ENCODE measurements at places on chromosomes 16 and 17.

GRCh38 chr17:76278268-76278908, 13.2 kb downstream of the UBALD2 start:
- DNase-seq = no peak

DNA sequence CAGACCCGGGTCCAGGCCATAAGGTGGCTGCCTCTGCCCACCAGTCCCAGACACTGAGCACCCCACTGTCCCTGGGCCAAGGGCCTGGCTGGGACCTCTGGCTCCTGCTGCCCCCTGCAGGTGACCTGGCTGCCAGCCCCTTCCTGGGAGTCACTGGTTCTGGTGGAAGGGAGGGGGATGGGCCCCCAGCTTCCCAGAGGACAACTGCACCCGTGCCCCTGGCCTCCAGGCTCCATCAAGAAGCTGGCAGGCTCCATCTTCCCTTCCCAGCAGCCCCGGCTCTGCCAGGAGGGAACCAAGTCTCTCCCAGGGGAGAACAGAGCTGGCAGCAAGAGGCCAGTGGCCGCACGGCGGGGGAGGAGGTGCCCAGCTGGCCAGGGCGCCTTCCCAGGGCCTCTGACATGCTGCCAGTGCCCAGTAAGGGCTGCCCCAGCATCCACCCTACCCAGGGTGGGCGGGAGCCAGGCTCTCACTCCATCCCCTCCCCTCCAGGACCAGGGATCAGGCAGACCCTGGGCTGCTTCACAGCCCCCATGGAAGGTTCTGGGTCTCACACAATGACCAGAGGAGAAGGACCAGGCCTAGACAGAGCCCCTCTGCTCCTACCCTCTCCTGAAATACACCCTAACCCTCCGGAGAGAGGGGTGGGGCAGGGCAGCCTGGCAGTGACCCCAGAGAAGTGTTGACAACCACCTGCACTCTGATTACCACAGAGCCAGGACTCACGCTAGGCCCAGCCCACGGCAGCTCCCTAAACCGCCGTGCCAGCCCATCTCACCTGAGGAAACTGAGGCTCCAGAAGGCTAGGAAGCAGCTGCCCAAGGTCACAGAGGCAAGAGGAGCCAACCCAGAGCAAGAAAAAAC, 3.6 kb downstream of the CLUH start:
- no peak for DNase-seq

DNA sequence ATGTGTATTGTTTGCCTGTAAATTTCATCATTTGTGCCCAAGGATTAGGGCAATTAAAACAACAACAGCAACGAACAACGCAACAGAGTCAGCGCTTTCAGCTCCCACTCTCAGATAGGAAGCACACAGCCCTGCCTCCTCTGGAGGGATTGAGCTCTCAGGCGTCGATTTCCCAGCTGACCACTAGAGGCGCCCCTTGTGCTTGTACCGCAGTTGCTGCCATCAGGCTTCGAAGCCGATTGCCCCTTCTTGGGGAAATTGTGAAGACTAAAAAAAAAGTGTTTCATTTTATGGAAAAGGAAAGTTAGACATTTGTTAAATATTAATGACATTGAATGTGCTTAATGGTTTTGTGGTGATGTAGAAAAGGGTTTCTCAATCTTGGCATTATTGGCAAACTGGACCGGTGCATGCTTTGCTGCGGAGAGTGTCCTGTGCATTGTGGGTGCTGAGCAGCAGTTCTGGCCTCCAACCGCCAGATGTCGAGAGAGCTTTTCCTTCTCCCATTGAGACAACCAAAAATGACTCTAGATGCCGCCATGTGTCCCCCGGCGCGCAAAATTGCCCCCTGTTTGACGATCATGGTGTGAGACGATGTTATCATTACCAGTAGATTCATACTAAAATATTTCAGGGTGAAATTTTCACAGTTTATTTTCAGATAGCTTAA, 650.4 kb upstream of the RBFOX1 start:
- no peak for DNase-seq

GRCh38 chr16:1119766-1120576, 23.9 kb upstream of the C1QTNF8 start:
- DNase-seq = no peak

DNA sequence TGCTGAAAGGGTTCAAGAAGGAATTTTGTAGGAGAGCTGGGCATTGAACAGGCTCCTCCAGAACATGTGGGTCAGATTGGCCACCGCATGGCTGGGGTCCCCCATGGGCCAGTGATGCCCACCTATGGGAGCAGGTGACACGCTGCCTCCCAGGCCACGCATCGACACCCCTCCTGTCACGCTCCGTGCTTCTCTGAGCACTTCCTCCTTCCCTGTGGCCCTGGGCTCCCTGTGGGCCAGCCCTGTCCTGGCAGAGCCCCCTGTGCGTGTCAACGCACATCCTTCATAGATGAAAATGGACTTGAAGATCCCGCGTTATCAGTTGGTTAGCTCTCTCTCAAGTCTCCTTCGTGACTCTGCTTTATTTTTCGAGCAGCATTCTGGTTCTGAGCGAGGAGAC, 160.3 kb downstream of the RPTOR start:
- DNase-seq = no peak

GRCh38 chr16:27486760-27487159, 63.0 kb downstream of the GTF3C1 start:
- DNase-seq = no peak

DNA sequence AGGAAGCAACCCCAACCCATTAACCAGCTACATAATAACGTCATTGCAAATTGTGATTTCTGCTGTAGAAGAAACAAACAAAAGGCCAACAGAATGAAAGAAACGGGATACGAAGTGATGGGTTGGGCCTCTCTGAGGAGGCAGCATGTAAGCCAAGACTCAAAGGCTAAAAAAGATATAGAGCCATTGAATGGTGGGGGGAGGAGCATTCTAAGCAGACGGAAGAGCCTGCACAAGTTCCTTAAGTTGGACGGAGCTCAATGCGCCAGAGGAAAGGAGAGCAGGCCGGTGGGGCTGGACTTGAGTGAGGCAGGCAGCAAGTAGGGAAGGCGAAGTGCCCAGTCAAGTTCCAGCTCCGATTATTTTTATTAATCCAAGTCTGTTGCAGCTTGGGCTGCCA, 160.3 kb downstream of the SHISA9 start:
- DNase-seq = no peak

GRCh38 chr16:84823484-84823883, 3.7 kb downstream of the CRISPLD2 start:
- DNase-seq = no peak

GRCh38 chr17:81156866-81157805, 8.2 kb upstream of the PVALEF start:
- no peak for DNase-seq

GRCh38 chr17:32484628-32485027, 2.2 kb upstream of the CDK5R1 start:
- DNase-seq = no peak

DNA sequence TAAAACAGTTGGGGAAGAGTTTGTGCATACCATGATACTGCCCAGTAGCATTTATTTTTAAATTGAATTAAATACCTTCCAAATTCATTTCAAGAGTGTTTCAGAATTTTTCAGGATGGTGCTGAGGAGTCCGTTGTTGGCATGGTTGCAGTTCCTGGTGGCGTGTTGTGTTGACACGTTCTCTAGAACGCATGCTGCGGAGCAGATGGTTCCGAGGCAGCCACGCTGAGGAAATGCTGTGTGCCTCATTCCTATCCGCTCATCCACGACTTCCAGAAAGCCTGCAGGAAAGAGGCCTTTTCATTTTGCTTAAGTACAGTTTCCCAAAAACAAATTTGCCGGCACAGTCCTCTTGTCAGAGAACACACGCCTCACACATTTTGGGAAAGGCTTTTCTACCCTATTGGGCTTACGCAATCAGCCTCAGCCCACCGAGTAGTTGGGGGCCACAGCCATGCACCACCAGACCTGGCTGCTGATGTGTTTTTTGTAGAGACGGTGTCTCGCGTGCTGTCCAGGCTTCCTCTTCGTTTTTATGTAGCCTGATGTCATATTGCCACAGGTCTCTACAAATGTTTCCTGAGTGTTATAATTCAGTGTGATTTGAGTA, 32.1 kb upstream of the IL17C start:
- no peak for DNase-seq

DNA sequence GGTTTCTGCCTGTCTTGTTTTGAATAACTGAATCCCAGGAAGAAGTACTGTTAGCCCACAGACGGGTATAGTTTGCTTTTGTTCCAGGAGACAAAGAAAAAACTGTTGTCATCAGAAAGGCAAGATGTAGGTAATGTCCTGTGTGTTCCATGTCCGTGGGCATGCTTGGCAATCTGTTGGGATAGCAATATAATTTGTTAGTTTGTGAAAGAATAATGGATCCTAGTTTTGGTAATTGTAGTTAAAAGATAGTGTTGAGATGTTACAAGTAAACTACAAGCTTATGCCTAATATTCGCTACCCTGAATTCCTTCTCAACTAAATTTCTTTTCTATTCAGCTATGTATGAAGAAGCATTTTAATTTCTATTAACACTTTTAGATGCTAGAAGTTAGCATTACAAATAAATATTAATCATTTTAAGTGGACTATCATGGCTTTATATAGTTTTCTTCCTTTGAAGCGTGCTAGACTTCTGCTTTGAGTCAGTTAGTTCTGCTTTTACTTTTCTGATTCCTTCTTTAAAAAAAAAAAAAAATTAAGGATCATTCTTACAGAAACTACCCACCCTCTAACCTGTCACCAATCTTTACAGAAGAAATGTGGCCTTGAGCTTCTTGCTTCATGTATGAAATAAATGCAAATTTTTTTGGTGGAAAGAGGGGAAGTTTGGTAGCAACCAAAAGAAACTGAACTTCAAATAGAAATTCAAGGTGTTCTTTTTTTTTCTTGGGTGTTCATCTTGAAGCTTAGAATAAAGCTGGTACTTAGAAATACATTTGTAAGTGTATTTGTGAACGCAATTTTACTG, 2.4 kb downstream of the EVI2A start:
- no peak for DNase-seq

DNA sequence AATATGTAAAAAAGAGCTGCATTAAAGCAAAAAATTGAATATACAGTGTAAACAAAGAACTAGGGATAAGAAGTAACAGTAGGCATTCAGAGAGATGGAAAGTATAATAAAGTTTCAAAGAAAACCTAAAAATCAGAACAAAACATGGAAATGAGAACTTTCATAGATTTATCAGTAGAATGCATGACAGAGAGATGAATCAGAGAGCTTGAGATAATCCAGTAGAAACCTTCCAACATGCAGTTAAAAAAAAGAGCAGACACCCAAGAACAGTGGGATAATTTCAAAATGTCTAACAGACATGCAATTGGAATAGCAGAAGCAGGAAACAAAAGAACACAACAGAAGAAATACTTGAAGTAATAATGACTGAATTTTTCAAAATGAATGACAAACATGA, 1384.2 kb downstream of the CDH11 start:
- DNase-seq = peak; percentile 28
